Karpas-422 (cell line): ENCODE measurements at places on chromosomes 12 and 14. TPM values are rescaled to one million over a fixed set of nuclear protein-coding genes. Genes with fewer than 3 reads are reported as not detected.

Gene ABCC9
- not detected in 2 replicates for total RNA-seq

Gene ACVRL1
- not detected in 2 replicates for total RNA-seq

- DNase-seq, result no peak
Observed at GRCh38 chr14:23751616-23752015, 115.5 kb downstream of the DHRS2 start.

DNA sequence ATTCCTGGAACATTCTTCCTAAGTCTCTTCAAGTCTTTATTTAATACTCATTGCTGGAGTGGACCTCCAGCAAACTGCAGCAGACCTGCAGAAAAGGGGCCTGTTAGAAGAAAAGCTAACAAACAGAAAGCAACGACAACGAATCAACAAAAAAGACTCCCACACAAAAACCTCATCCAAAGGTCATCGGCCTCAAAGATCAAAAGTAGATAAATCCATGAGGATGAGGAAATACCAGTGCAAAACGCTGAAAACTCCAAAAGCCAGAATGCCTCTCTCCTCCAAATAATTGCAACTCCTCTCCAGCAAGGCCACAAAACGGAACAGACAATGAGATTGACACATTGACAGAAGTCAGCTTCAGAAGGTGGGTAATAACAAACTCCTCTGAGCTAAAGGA lies 472.2 kb downstream of the C12orf50 start:
- DNase-seq, result no peak

GRCh38 chr14:81423504-81423903 lies 23.4 kb upstream of the STON2 start:
- no peak for DNase-seq

DNA sequence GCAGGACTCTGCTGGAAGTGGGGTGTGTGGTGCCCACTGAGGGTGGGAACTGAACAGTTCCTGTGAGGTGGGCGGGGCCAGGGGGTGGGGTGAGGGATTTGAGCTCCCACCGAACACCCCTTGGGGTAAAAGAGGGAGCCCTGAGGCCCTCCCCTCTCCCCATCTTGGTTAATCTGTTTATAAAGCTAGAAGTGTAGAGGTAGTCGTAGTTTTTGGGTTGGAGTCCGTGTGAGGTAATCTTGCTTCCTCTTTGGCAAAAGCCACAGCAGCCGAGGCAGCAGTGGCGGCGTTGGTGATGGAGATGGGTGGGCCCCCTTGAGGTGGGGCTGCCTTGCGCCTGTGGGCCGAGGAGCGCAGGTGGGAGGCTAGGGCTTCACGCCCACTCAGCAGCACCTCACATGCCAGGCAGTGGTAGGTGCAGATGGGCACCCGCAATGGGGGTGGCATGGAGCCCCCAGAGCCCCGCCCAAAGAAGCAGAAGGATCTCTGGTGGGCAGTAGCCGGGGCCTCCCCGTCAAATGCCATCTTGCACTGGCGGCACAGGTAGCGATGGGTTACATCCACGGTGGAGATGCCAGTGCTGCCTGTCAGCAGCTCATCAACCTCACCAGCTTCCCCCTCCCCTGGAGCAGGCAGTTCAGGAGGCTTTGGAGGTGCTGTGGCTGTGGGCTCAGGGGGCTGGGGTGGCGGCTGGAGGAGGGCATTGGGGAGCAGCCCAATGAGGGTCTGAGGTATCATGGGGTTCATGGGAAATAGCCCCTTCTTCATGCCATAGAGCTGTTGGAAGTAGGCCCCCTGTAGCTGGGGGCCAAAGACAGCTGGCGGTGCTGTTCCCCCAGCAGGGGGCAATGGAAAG lies 29.6 kb downstream of the ZFHX2 start:
- no peak for DNase-seq

DNA sequence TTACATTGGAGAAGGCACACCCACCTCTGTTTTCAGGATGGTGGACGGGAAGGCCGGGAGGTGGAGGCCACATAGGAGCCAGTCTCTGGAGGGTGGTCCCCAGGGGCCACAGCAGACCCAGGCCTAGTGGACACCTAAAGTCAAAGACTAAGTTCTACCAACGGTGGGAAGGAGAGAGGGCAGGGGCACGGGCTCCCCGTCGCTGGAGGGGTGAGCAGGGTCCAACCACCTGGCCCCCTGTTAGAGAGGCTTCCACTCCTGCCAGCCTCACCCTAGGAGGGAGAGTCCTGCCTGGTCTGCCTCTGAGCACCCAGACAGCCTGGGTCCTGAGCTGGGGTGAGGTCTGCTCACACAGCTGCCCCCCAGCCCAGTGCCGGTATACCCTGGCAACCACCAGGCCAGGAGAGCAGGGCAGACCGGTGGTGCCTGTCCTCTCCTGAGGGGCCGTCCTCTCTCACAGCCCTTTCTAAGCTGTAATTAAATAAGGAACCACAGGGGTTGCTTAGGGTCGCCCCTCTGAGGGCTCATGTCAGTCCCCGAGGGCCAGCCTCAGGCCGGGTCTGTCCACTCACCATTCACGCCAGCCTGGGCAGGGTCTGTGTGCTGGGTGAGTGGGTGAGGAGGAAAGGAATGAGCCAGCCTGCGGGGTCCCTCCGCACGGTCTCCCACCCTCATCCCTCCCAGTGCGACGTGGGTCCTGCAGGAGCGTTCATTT lies 2.3 kb downstream of the INF2 start:
- DNase-seq, result no peak

DNA sequence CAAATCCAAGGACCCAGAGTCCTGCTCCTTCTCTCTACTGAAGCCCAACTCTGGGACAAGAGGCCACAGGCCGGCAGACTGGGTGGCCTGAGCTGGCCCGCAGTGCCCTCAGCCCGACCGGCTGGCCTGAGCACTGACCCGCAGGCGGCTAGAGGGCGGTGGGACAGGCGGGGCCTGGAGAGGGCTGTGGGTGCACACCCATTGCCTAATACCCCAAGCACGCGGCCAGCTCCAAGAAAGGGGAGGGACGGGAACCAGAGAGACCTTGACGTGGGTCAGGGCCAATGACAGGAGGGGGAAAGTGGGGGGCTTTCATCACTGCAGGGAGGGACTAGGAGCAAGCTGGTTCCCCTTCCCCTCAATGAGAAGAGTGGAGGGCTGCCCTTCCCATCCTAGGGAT lies 2.0 kb upstream of the WNT10B start:
- no peak for DNase-seq

GRCh38 chr12:127077262-127078045 lies 1189.5 kb upstream of the TMEM132C start:
- no peak for DNase-seq

GRCh38 chr14:97065305-97066067 lies 268.3 kb downstream of the VRK1 start:
- DNase-seq, result no peak
